ENCODE measurements at places on chromosomes 7 and 10.

DNA sequence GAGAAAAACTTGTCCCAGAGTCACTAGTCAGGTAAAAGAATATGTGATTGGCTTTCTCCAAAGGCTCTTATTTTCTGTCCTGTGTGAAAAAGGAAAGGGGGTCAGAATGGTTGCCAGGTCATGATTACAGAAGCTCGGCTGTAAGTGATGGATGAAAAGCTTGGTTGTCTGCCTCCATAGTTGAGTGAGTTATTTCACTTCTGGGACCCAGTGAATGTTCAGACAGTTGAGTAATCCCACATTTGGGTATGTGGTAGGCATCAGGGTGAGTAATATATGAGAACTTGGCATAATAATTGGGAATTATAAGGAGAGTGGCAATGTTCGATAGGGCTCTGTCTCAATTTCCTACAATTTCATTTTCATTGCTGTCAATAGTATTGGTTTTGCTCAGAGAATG is 72.5 kb downstream of the BBS9 start:
- no peak for DNase-seq

DNA sequence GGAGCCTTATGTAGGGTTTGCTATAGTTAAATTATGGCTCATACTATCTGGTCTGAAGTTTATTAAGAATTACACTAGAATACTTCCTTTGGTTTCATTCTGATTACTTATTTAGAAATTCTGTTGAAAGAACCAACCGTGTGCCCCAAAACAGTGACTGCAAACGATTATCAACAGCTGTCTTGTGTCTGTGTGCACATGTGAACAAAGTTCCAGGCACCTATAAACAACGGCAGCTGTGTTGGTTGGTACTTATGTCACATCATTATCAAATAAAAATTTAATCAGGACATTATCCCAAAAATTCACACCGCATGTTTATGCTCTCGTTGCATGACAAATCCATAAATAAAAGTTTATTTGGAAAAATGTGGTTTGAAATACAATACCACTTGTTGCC is 80.6 kb downstream of the USP6NL start:
- DNase-seq, result no peak

- no peak for DNase-seq
Observed at GRCh38 chr7:108407676-108408075, 48.6 kb downstream of the NRCAM start.

DNA sequence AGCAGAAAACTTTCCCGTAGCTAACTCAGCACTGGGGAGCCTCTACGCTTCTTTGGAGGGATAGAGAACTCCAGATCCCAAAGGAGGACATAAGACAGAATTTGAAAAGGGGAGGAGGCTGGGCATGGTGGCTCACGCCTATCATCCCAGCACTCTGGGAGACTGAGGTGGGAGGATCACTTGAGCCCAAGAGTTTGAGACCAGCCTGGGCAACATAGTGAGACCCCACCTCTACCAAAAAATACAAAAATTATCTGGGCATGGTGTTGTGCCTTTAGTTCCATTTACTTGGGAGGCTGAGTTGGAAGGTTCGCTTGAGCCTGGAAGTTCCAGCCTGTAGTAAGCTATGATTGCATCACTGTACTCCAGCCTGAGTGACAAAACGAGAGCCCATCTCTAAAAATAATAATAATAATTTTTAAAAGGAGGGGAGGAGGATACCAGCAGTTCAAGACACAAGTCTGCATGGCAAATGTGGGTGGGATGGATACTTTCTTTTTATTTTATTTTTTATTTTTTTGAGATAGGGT is 165.9 kb upstream of the SH2B2 start:
- no peak for DNase-seq

DNA sequence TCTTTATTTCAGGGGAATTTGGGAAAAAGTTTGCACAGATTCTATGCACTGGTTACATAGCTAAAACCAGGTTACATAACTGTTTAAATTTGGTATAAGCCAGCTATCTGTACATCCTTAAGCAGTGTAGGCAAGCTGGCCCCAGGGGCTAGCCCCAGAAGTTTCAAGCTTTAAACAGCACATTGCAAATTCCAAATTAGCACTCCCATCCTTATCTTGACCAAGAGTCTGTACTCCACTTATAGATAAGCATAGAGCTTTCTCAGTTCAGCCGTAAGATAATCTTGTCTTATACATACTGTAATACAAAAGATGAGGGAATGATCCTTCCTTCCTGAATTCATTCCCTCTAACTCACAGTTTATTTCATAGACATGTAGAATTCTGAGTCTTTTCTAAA is 109.3 kb downstream of the SPAG6 start:
- no peak for DNase-seq
